ENCODE measurements at places on chromosomes 3 and 15. TPM values are rescaled to one million over a fixed set of nuclear protein-coding genes. Genes with fewer than 3 reads are reported as not detected.

The RPP14 gene
- total RNA-seq: 19.4 TPM

The RASA2 gene
- total RNA-seq: 56.7 TPM

The C3orf49 gene
- total RNA-seq: not detected

The TEX55 gene
- not detected for total RNA-seq

The SLC2A2 gene
- total RNA-seq: not detected

The SV2B gene
- 0.10 TPM for total RNA-seq

The SAMMSON gene
- total RNA-seq: not detected

The SERINC4 gene
- 0.32 TPM for total RNA-seq

The RASSF1 gene
- total RNA-seq: 105 TPM

The TM4SF1 gene
- 0.83 TPM for total RNA-seq

The CLDN16 gene
- total RNA-seq: not detected

The ALG1L2 gene
- 1.9 TPM for total RNA-seq

The CP gene
- total RNA-seq: not detected

The IQCH gene
- total RNA-seq: 0.70 TPM
